ENCODE measurements at places on chromosomes 7 and 10. TPM values are rescaled to one million over a fixed set of nuclear protein-coding genes. Genes with fewer than 3 reads are reported as not detected.

Gene ZP3
- total RNA-seq = 1.3 TPM

Gene RP9
- total RNA-seq = 13.2 TPM

Gene IDI2
- not detected for total RNA-seq

Gene GIMAP6
- 231 TPM for total RNA-seq

Gene FKBP6
- not detected for total RNA-seq

Gene RAMP3
- not detected for total RNA-seq

Gene TYW1B
- 8.9 TPM for total RNA-seq

Gene CLCN1
- total RNA-seq = not detected

Gene VTI1A
- 31.0 TPM for total RNA-seq

Gene WNT8B
- total RNA-seq = not detected

Gene AGAP3
- total RNA-seq = 52.1 TPM

All from pulmonary artery endothelial cell (primary cell).